ENCODE measurements at places on chromosomes 12 and 14.
A peak's percentile ranks its signal among the peaks of the same experiment; 100 is the strongest.

- no peak overlapping the region for H3K27ac ChIP-seq
- no peak for DNase-seq
- H3K4me3 ChIP-seq, result no peak overlapping the region
- no peaks in the 10 kb centered on the region for H3K36me3 ChIP-seq
- H3K4me1 ChIP-seq, result no peaks in the 10 kb centered on the region
Measured at GRCh38 chr14:104515059-104515810, 64.3 kb upstream of the C14orf180 start.

GRCh38 chr14:61654026-61654425 is 41.3 kb upstream of the HIF1A start:
- H3K4me3 ChIP-seq, result no peak overlapping the region
- H3K27me3 ChIP-seq, result no peaks in the 10 kb centered on the region
- H3K4me1 ChIP-seq, result no peaks in the 10 kb centered on the region
- DNase-seq, result no peak

GRCh38 chr12:98674841-98675240 is 29.8 kb downstream of the APAF1 start:
- H3K27me3 ChIP-seq, result no peaks in the 10 kb centered on the region
- no peak overlapping the region for H3K27ac ChIP-seq
- H3K4me3 ChIP-seq, result no peak overlapping the region
- H3K4me1 ChIP-seq, result peaks cover 6% of the 10 kb centered on the region
- peaks cover 8% of the 10 kb centered on the region for H3K36me3 ChIP-seq
- DNase-seq, result no peak

GRCh38 chr14:93322929-93323599 is 9.8 kb downstream of the BTBD7 start:
- DNase-seq, result no peak
- peaks cover 15% of the 10 kb centered on the region for H3K4me1 ChIP-seq
- H3K4me3 ChIP-seq, result no peak overlapping the region
- H3K27ac ChIP-seq, result peak overlapping the region; percentile 74
- H3K36me3 ChIP-seq, result no peaks in the 10 kb centered on the region

GRCh38 chr12:10701131-10701681 is 21.9 kb downstream of the YBX3 start:
- no peak overlapping the region for H3K4me3 ChIP-seq
- no peak overlapping the region for H3K27ac ChIP-seq
- H3K27me3 ChIP-seq, result no peaks in the 10 kb centered on the region
- H3K36me3 ChIP-seq, result peaks cover 43% of the 10 kb centered on the region

DNA sequence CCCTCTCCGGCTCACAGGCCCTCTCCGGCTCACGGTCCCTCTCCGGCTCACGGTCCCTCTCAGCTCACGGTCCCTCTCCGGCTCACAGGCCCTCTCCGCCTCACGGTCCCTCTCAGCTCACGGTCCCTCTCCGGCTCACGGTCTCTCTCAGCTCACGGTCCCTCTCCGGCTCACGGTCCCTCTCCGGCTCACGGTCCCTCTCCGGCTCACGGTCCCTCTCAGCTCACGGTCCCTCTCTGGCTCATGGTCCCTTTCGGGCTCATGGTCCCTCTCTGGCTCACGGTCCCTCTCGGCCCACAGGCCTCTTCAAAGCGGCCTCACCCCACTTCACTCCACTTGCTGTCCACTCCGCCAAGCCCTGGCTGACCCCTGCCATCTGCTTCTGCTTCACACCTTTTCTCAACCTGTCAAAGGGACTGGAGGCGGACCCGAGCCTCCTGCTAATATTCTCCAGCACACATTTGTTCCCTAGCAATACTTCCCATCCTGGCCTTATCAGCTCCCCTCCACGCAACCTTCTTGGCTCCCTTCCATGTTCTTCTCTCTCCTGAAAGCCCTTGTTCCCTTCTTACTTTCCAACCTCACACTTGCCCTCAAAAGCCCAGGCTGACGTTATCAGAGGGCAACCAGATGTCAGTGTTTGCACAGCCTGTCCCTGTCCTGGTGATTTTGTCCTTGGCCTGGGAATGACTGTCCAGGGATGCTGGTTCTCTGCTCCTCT is 176.7 kb downstream of the CALM1 start:
- no peak for DNase-seq
- no peak overlapping the region for H3K4me3 ChIP-seq
- peaks cover 25% of the 10 kb centered on the region for H3K4me1 ChIP-seq
- peaks cover 24% of the 10 kb centered on the region for H3K36me3 ChIP-seq
- no peaks in the 10 kb centered on the region for H3K27me3 ChIP-seq

DNA sequence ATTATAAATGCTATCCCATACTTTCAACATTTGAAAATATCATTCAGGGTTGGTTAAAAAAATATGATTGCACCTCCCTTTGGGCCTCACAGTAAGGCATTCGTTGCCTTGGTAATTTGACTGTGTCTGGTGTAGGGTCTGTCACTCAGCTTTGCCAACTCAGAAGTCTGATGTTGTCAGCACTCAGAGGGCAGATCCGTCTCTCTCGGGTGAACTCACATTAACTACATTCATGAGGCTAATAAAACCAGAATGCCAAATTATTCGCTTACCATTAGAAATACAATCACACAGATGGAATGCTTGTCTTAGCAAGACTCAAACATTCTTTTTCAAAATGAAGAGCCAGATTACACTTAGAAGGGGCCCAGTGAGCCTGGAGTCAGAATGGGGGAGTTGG is 53.0 kb downstream of the NPAS3 start:
- H3K36me3 ChIP-seq, result peaks cover 8% of the 10 kb centered on the region
- H3K4me1 ChIP-seq, result peaks cover 9% of the 10 kb centered on the region
- DNase-seq, result no peak

- H3K27ac ChIP-seq, result no peak overlapping the region
- H3K36me3 ChIP-seq, result peaks cover 6% of the 10 kb centered on the region
- no peaks in the 10 kb centered on the region for H3K27me3 ChIP-seq
- DNase-seq, result no peak
Measured at GRCh38 chr12:45789025-45789424, 59.5 kb downstream of the ARID2 start.

GRCh38 chr12:130436741-130437501 is 99.2 kb downstream of the PIWIL1 start:
- H3K36me3 ChIP-seq, result peaks cover 10% of the 10 kb centered on the region
- no peak for DNase-seq
- H3K27me3 ChIP-seq, result no peaks in the 10 kb centered on the region
- H3K27ac ChIP-seq, result no peak overlapping the region
- H3K4me1 ChIP-seq, result no peaks in the 10 kb centered on the region
- H3K4me3 ChIP-seq, result no peak overlapping the region

DNA sequence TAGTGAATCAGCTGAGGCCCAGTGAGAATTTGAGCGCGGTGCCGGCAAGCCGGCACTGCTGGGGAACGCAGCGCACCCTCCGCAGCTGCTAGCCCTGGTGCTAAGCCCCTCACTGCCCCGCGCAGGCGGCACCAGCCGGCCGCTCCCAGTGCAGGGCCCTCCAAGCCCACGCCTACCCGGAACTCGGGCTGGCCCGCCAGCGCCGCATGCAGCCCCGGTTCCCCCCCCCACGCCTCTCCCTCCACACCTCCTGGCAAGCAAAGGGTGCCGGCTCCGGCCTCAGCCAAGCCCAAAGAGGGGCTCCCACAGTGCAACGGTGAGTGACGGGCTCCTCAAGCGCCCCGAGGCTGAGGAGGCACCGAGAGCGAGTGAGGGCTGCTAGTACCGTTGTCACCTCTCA is 54.5 kb upstream of the VASH1 start:
- no peak for DNase-seq
- H3K27me3 ChIP-seq, result peaks cover 9% of the 10 kb centered on the region
- no peaks in the 10 kb centered on the region for H3K36me3 ChIP-seq
- H3K4me1 ChIP-seq, result no peaks in the 10 kb centered on the region
- no peak overlapping the region for H3K27ac ChIP-seq

DNA sequence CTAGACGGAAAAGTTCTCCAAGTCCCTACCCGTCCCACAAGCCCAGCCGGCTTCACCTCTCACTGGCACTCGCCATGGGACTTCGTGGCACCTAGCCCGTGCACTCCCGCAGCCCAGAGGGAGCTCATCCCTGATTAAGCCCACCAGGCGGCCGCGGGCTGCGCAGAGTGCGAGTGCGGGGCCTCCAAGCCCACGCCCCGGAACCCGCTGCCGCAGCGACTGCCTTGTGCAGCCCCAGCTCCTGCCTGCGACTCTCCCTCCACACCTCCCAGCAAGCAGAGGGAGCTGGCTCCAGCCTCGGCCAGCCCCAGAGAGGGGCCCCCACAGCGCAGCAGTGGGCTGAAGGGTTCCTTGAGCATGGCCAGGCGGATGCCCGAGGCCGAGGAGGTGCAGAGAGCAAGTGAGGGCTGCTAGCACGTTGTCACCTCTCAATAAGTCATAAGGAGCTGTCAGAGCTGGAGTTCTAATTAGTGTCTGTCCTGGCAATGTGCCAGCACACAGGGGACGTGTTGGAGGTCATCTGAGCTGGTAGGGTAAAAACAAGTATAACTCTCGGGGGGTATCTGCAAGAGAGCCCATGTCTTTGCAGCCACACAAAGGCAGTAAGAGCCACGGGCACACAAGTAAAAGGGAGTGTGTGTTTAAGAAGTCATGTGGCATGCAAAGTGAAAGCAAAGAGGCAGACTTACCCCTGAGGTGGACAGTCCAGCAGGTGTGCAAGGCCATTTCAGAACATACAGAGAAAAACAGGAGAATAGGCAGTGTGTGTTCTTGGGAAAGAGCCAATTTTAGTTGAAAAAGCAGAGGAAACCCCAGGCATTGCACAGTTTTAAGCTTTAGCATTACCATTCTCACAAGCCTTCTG is 27.1 kb upstream of the TMTC2 start:
- peaks cover 32% of the 10 kb centered on the region for H3K4me1 ChIP-seq
- no peak overlapping the region for H3K4me3 ChIP-seq
- no peaks in the 10 kb centered on the region for H3K36me3 ChIP-seq
- no peaks in the 10 kb centered on the region for H3K27me3 ChIP-seq
- no peak for DNase-seq
- H3K27ac ChIP-seq, result no peak overlapping the region

DNA sequence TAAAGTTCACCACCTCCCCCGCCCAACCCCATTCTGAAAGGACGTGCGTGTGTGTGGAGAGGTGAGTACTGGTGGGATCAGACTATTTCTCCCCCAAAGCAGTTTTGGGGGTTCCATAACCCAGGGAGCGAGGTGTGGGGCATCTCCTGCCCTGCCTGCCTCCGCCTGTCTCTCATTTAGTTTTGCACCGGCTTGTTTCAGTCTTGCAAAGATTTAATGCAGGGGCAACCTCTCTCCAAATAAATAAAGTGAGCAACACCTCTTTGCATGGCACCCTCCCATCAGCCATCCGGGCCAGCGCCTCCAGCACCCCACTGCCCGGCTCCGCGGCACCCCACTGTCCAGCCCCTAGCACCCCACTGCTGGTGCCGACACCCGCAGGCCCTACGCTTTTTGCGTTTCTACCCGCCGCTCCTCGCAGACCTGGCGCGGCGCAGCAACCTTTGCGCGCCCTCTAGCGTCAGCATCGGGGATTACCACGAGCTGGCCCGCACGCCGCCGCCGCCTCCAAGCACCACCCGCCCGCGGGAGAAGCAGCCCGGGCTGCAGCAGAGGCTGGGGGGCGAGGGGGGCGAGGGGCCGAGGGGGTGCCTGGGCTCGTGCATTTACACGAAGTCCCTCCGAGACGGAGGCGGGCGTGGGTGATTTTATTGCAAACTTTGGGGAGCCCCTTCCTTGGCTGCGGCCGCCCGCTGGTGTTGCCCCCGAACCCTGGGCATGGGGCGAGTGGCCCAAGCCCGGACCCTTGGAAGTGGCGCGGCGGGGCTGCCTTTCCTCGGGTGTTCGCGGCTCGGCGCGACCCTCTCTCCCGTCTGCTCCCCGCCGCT is 55.8 kb upstream of the VRK1 start:
- peak overlapping the region; percentile 64 for H3K4me3 ChIP-seq
- H3K36me3 ChIP-seq, result no peaks in the 10 kb centered on the region
- H3K4me1 ChIP-seq, result peaks cover 4% of the 10 kb centered on the region
- H3K27me3 ChIP-seq, result peaks cover 87% of the 10 kb centered on the region
- DNase-seq, result peak; percentile 90
- no peak overlapping the region for H3K27ac ChIP-seq

DNA sequence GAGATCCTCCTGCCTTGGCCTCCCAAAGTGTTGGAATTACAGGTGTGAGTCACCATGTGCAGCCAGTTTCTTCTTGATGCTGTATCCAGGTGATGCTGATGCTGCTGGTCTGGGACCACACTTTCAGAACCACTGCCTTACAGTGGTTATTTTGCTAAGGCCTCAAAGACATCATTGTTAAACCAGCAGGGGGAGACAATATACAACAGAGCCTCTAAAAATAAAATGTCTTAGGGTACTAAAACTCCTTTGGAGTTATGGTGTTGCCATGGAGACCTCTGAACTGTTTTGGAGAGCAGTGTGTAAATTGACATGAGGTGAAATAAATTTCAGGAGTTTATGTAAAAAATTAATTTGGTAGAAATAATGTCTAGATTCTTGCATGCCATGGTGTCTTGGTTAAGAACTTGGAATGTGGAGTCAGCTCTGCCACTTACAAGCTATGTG is 1.1 kb upstream of the ARG2 start:
- H3K4me3 ChIP-seq, result peak overlapping the region; percentile 46
- no peaks in the 10 kb centered on the region for H3K36me3 ChIP-seq
- peak overlapping the region; percentile 92 for H3K27ac ChIP-seq
- H3K27me3 ChIP-seq, result peaks cover 6% of the 10 kb centered on the region
- H3K4me1 ChIP-seq, result peaks cover 25% of the 10 kb centered on the region

- H3K27ac ChIP-seq, result peak overlapping the region; percentile 89
- peaks cover 2% of the 10 kb centered on the region for H3K27me3 ChIP-seq
- DNase-seq, result no peak
Measured at GRCh38 chr14:54676812-54677708, 110.1 kb downstream of the SAMD4A start.

GRCh38 chr14:55731311-55731872 is 151.4 kb downstream of the KTN1 start:
- H3K4me3 ChIP-seq, result no peak overlapping the region
- DNase-seq, result no peak
- no peaks in the 10 kb centered on the region for H3K4me1 ChIP-seq
- H3K27me3 ChIP-seq, result peaks cover 2% of the 10 kb centered on the region
- no peaks in the 10 kb centered on the region for H3K36me3 ChIP-seq
- no peak overlapping the region for H3K27ac ChIP-seq

DNA sequence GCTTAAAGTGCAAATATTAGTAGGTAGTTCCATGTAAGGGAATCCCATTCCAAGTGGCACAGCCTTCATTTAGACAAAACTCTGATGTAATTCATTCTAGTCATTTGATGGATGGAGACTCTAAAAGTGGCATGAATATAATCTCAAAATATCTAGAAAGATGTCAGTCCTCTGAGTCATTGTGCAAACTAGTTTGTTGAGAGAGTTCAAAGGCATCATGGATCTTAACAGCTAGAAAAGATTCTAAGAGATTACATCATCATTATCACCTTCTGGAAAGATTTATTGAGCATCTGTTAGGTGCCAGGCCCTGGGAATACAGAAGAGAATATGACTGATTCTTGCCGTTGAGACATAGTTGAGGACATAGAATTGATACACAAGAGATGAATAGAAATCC is 30.7 kb downstream of the CRADD start:
- no peak overlapping the region for H3K4me3 ChIP-seq
- no peaks in the 10 kb centered on the region for H3K27me3 ChIP-seq
- no peak overlapping the region for H3K27ac ChIP-seq
- peaks cover 23% of the 10 kb centered on the region for H3K4me1 ChIP-seq

Measured in mesothelial cell of epicardium (in vitro differentiated cells).